ENCODE measurements at places on chromosomes 4 and X. TPM values are rescaled to one million over a fixed set of nuclear protein-coding genes. Genes with fewer than 3 reads are reported as not detected.

DNA sequence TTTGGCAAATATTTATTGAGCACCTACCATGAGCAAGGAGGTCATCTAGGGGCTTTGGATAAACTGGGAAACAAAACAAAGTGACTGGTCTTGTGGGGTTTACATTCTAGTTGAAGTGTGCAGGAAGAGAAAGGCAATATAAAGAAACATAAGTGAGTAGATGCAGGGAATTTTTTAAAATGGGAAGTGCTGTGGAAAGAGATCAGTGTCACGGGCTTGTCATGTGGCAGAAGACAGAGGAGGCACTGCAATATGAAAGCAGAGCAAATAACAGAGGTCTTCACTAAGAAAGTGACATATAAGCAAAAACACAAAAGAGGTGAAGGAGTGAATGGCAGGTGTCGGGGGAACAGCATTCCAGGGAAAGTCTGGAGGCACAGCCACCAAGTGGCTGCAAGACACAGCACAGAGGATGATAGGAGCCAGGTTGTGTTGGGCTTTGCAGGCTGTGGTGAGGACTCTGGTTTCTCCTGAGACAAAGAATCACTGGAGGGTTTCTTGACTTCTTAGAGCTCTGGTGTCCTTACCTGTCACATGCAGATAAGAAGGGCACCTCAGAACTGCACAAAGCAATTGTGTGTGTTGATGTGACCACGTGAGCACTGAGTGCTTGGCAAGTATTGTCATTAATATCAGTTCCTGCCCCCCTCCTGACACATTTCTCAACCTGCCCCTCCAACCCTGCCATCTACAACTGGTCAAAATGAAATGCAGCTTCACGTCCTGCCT is 143.5 kb downstream of the TSPAN5 start:
- H3K27me3 ChIP-seq: no peaks in the 10 kb centered on the region
- no peak for DNase-seq
- H3K4me1 ChIP-seq: peaks cover 70% of the 10 kb centered on the region
- H3K36me3 ChIP-seq: no peaks in the 10 kb centered on the region

Gene MAB21L2
- not detected for total RNA-seq

Gene CPEB2
- total RNA-seq: 8.1 TPM

GRCh38 chrX:122869171-122869570 is 314.9 kb upstream of the GRIA3 start:
- no peak overlapping the region for H3K27ac ChIP-seq
- no peak for DNase-seq
- H3K4me3 ChIP-seq: no peak overlapping the region
- peaks cover 19% of the 10 kb centered on the region for H3K4me1 ChIP-seq

DNA sequence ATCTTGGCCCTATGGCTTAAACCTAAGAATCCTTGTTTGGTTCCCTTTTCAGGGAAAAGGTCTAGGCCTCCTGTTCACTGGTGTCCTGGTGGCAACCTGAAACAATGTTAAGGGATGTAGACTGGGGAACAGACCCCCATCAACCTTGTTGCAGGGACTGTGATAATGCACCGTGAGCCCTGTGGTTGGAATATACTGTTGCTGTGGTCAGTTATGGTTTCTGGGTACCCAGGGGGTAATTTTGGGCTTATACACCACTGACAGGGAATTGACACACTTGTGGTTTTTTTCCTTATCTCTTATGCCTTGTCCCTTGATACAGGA is 64.0 kb upstream of the WDR1 start:
- H3K4me3 ChIP-seq: 0 out of 2 replicates have a peak overlapping the region, but pooled peaks have one; percentile 14
- H3K27me3 ChIP-seq: no peaks in the 10 kb centered on the region
- peaks cover 51% of the 10 kb centered on the region for H3K4me1 ChIP-seq
- no peak for DNase-seq

GRCh38 chr4:8768357-8768999 is 103.2 kb downstream of the HMX1 start:
- H3K4me3 ChIP-seq: no peak overlapping the region
- H3K27me3 ChIP-seq: peaks cover 6% of the 10 kb centered on the region
- no peak overlapping the region for H3K27ac ChIP-seq
- no peaks in the 10 kb centered on the region for H3K36me3 ChIP-seq
- no peaks in the 10 kb centered on the region for H3K4me1 ChIP-seq

DNA sequence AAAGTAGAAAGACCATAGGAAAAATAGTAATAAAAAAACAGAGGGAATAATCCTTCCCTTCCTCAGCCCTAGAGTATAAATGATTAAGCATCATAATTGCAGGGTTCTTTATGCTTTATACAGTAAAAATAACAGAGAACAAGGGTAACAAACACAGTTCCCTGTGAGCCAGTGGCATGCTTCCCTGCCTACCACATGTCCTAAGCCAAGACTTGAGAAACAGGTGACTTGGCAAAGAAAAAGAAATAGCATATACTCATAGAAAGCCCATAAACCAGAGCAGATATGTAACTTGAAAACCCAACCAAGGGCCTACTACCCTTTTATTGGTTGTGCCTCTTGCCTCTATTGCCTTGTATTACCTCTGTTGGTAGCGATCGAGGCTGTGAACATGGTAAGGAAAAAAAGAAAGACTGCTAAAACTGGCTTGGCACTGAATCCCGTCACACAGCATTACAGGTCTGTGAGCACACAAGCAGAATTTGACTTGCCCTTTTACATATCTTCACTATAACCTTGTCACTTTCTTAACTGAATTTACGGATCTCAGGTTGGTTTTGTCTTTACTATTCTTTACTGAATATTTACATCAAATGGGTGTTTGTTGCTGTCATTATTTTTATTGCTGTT is 30.9 kb upstream of the MYOZ2 start:
- DNase-seq: no peak
- H3K27me3 ChIP-seq: no peaks in the 10 kb centered on the region
- no peak overlapping the region for H3K4me3 ChIP-seq
- no peaks in the 10 kb centered on the region for H3K36me3 ChIP-seq
- no peak overlapping the region for H3K27ac ChIP-seq
- peaks cover 44% of the 10 kb centered on the region for H3K4me1 ChIP-seq

Measured in GM23248 (cell line).